ENCODE measurements at places on chromosomes 1 and 21.

DNA sequence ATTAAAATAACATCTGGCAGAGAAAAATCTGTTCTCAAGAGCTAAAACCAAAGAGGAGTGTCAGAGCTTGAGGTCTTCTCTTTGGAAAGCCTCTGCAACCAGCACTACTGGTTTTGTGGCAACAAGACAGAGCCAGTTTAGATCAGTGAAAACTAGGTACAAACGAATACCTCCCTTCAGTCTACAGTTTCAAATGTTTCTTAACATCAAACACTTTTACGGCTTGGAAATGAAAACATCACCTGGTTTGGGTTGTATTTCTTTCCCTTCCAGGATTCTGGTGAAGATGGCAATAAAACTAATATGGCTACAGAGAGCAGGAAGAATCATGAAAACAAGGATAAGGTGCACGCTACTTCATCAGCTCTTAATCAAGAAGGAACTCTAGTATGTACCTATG, 339.4 kb upstream of the ESRRG start:
- DNase-seq, result no peak

- DNase-seq, result no peak
Observed at GRCh38 chr1:58979677-58980076, 195.8 kb upstream of the JUN start.

GRCh38 chr1:118204105-118204504, 19.1 kb upstream of the SPAG17 start:
- no peak for DNase-seq

- DNase-seq, result no peak
Observed at GRCh38 chr1:41812453-41812852, 106.3 kb downstream of the HIVEP3 start.

- DNase-seq, result no peak
Observed at GRCh38 chr1:118335331-118335732, 150.3 kb upstream of the SPAG17 start.

GRCh38 chr1:200850554-200850953, 22.2 kb upstream of the GPR25 start:
- DNase-seq, result no peak

DNA sequence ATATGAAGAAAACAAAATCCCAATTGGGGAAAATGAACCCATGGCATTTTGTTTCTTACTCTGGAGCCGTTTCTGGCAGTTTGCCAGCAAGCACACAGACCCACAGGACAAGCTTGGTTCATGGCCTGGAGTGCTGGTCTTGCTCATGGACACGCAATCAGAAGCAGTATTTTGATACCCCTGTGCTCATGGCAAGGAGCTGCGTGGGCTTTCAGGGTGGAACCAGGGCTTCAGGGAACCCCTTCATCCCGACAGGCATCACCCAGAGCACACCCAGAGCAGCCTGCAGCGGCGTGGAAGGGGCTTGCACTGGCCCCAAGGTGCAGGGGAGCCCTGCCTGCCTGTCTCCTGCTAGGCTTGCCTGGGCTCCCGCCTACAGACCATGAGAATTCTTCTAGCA, 45.4 kb upstream of the PCBP3 start:
- DNase-seq, result no peak

DNA sequence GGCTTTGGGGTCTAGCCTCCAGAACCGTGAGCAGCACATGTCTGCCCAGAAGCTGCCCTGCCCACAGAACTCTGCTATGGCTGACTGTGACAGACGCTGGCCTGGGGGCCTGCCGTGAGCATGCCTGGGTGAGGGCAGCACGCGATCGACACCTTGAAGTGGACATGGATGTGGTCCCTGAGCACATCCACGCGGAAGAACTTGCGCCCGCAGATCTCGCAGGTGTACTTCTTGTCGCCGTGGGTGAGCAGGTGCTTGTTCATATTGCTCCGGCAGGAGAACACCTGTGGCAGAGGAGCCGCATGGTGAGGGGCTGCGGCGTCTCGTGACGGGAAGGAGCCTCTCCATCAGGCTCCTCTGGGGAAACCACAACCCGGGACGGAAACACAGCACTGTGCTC, 56.0 kb downstream of the PRDM15 start:
- no peak for DNase-seq

DNA sequence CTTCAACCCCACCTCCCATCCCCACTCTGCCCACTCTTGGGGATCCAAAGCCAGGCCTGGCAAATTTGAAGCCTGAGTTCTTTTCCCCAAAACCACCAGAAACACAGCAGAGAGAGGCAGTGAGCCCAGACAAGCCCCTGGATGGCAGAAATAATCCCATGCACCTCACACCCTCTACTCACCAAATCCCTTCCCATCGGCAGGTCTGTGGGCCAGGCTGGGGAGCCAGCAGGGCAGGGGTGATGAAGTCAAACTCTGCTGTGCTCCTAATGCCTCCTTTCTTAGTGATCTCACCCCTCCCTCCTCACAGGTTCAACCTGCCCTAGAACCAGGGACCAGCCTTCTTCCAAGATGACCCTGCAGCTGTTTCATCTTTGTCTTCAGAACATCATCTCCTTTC, 72.4 kb downstream of the GLIS1 start:
- no peak for DNase-seq

GRCh38 chr1:100746542-100746932, 27.0 kb downstream of the VCAM1 start:
- DNase-seq, result no peak

DNA sequence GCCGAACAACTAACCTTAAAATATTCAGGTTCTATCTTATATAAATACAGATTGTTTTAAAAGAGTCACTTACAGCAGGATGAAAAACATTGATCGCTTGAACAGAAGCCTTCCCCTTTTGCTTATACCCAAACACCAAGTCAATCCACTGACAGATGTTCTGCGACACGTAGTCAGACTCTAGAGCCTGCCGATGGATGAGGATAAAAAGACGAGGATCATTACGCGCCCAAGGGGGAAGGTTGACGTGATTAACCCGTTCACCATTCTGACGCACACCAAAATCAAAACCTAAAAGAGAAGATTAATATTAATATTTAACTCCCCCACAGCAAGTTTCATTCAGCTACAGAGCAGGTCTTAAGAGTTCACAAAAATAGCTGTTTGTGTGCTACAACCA, 59.4 kb upstream of the GNG4 start:
- no peak for DNase-seq

GRCh38 chr1:191358724-191359123, 799.5 kb upstream of the RGS18 start:
- DNase-seq, result no peak

DNA sequence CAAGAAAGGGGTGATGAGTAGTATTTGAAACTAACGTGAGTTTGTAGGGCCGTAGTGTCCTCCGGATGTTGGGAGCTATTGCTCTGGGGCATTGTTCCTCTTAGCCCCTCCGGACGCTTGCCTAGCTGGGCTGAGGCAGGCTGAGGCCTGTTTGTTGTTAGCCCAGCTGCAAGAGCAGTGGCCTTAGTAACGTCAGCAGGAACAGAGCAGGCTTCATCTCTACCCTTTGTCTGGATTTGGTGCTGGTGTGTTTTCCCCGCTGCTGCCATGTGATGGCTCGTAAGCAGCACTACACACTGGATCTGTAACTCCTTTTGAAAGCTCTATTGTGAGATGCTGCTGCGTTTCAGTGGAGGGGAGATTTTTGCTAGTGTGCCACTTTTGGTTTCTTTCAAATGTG, 57.6 kb downstream of the DNM3 start:
- no peak for DNase-seq

- DNase-seq, result no peak
Observed at GRCh38 chr1:215210167-215210566, 127.6 kb downstream of the KCNK2 start.

GRCh38 chr1:22880174-22880601, 92.5 kb downstream of the LACTBL1 start:
- DNase-seq, result no peak

GRCh38 chr21:29164323-29164942, 34.0 kb downstream of the MAP3K7CL start:
- DNase-seq, result no peak

- no peak for DNase-seq
Observed at GRCh38 chr1:46427541-46427940, 33.4 kb downstream of the FAAH start.

DNA sequence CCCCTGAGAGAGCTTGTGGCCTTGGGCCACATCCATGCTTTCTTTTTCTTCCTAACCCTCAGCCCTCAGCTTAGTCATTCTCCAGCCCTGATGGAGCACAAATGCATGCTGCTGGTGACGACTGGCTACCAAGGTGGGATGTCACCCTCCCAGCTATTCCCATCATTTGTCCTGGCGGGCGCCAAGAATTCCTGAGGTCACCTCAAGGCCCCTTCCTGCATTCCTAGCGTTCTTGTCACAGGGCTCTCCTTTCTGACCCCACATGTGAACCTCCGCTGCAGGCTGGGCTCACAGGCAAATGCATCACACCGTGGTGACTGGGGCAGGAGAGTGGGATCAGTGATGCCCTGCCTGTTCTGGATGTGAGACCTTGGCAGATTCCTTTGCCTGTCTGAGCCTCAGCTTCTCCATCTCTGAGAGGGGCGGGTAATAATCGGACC, 53.4 kb upstream of the IFFO2 start:
- no peak for DNase-seq

DNA sequence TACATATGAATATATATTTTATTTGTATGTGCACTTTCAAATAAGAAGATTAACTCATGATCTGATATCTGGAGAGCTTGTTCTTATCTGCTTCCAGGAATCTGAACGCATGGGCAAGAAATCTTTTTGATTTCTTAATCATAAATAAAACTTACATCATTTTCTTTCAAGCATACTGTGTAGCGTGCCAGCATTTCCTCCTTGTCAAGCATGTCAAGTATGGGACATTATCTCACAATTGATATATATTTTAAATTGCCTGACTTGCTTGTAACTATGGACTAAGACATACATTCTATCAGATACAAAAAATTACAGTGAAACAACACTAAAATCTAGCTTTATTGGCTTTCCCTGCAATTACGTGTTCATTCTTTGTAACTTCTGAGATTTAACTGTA, 1128.2 kb downstream of the PLA2G4A start:
- no peak for DNase-seq

- no peak for DNase-seq
Observed at GRCh38 chr1:10033359-10033845, 644 bp downstream of the UBE4B start.

- no peak for DNase-seq
Observed at GRCh38 chr1:18088077-18088594, 19.5 kb upstream of the IGSF21 start.

DNA sequence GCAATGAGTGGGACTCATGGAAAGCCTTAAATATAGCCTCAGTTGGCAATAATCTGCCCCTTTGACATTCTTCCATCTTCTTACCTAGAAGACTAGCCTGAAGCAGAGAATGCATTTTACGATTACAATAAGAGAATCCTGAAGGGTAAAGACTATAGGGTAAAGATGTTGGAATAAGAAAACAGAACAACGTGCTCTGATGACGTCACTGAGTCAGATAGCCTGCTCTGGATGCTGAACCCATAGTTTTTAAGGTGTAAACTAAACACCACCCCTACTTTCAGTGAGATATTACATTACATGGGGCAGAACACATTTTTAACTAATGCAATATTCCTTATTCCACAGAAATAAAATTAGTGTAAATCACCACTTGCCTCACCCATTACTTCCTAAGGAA, 240.4 kb downstream of the KCNT2 start:
- no peak for DNase-seq

DNA sequence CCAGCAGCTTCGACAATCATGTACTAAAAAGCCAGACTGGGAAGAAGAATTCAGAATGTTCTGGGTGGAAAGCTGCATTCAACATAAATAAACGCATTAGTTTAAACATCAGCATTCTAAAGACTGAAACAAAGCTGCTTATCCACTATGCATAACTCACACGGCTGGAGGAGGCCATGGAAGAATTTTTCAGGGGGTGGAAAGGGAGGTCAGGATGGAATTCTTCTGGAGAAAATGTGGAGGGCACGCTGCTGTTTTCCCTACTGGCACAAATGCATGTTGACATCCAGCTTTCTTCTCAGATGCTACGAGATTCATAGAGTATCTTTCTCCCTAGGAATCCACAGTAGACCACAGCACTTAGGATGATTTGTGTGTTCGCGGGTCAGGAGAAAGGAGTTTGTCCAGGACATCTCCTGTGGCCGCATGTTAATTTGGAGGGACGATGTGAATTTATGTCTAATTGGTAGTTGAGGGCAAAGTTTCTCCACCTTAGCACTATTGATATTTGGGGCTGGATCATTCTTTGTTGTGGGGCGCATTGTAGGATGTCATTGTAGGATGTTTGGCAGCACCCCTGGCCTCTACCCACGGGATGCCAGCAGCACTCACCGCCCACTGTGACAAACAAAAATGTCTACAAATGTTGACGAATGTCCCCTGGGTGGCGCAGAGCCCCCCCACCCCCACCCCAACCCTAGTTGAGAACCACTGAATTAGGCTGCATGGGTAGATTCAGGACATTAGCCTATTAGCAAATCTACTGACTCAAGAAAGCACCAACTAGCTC, 86.5 kb upstream of the KAZN start:
- no peak for DNase-seq

GRCh38 chr1:214808845-214809460, 206.0 kb downstream of the CENPF start:
- DNase-seq, result no peak

DNA sequence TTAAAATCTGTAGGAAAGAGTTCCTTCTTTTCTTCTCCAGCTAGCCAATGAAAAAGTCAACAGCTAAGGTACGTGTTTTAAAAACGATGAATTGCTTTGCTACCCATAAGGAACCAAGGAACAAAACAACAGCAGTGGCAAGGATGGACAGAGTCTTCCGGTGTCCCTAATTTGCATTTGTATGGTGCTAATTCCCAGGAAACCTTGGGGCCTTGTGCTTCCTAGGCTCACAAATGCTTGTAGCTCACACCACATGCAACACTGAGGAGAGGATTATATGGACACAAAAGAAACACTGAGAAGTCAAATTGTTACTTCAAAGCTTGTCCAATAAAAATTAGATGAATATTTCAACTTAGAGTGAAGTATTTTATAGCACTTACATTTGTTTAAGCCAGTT, 1.8 kb upstream of the PGBD5 start:
- DNase-seq, result no peak

DNA sequence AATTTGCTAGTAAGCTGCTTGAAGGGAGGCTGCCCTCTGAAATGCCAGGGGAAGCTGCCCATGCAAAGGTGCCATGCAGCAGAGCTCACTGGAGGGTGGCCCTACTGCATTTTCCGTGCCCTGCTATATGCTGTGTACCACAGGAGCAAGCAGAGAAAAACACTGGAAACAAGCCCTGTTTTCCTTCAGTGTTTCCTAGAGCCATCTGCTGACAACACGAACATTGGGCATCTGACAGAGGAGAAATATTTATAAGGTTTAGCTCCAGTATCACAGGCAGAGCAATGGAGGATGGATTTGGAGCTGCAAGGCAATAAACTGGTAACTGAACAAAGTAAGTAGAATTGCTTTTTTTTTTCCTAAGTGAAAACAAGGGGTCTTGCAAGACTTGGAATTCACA, 198.4 kb downstream of the USP25 start:
- DNase-seq, result no peak

DNA sequence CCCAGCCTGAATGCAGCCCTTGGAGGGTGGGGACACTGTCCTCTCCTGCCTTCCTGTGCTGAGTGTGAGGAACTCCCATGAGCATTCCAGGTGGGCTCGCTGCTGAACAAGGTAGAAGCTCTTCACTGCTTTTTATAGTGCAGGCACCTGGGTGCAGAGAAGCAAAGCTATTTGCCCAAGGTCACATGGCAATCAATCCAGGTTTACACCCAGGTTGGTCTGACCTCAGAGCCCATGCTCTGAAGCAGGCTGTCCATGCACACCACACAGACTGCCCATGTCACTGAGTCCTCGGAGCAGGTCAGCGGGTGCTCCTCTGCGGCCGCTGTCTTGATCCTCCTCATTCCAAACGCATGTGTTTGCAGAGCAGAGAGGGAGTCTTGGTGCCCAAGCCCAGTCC, 323.4 kb upstream of the VAMP3 start:
- DNase-seq, result no peak
